NB4 (cell line): ENCODE measurements at places on chromosomes 5 and 9.
A peak's percentile ranks its signal among the peaks of the same experiment; 100 is the strongest.

DNA sequence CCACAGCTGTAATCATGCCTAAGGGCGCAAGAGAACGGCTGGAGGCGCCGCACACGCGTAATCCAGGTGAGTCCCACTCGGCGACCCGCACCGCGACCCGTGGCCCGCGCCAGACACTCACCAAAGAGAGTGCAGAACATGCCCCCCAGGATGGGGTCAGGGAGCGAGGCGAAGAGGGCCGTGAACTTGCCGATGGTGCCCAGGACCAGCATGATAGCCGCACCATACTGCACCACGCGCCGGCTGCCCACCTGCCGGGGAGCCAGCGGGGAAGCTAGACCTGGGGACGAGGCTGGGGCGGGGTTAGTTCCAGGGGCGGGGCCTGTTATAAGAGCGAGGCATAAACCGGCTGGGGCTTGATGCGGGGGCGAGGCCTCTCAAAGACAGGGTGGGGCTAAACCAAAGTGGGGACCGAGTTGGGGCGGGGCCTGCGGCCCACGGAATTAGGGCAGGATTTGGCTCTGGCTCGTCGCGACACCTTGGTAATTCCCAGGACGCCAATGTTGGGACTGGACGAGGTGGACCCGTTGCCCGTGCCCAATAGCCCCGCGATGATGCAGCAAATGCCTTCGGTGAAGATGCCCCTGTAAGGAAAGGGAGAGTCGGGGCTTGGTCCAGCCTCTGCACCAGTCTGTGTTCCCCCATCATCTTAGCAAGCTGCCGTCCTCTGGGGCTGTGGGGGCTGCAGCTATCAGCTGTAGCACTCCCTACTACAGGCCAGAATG is 4.8 kb downstream of the SLC23A1 start:
- no peak for DNase-seq

GRCh38 chr9:112380102-112380824 is at the start of gene HSDL2:
Gene HSDL2 (plus strand): TSS chr9:112380108. CDS start chr9:112380164, 56 bp downstream.
- DNase-seq = peak; percentile 56

DNA sequence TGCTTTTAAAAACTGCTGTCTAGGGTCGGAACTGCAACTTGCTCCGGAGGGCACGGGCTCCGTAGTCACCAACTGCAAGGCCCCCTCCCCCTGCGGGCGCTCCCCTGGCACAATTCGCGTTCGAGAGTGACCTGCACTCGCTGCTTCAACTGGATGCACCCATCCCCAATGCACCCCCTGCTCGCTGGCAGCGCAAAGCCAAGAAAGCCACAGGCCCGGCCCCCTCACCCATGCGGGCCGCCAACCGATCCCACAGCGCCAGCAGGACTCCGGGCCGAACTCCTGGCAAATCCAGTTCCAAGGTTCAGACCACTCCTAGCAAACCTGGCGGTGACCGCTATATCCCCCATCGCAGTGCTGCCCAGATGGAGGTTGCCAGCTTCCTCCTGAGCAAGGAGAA is 64.2 kb upstream of the GAS1 start:
- DNase-seq = no peak

- DNase-seq = no peak
Observed at GRCh38 chr5:6557807-6558575, 74.9 kb downstream of the NSUN2 start.

DNA sequence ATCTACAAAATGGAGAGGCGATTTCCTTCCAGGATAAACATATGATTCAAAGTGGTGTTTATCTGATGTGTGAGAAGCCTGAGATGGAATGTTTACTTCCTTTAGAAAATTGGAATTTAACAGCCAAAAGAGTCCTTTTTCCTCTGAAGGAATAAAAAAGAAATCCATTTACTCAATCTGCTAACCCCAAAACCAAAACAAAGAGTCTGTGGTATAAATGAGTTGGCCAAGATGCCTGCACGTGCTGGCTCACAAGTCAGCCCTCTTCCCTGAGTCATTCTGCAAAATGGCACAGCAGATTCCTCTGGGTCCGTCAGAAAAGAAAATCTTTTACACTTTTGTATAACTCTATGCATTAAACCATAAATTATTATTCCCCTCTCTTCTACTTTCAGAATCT is 60.8 kb downstream of the EBF1 start:
- DNase-seq = no peak

DNA sequence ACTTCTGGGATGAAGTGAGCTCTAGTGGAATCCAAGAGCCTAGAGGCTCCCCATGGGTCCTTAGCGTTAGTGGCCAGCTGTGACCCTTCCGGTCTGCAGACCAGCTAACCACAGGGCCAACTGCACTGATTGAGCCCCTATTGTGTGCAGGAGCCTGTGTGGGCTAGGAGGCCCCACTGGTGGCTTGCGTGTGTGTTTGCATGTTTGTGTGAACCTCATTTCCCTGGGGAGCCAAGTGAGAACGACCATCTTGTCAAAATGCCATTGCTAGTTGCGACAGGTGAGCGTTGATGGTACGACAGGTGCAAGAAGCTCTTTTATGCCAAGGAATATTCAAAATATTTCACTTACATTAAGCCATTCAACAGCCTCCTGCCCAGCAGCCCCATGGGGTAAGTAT is 44.1 kb upstream of the ANKRD33B start:
- DNase-seq = no peak

- peak; percentile 37 for DNase-seq
Observed at GRCh38 chr5:143040622-143041021, 270.4 kb downstream of the ARHGAP26 start.
